Esophagus muscularis mucosa (tissue), 4 donors: ENCODE measurements at places on chromosomes 2 and 18. TPM values are rescaled to one million over a fixed set of nuclear protein-coding genes. Genes with fewer than 3 reads are reported as not detected.
A peak's percentile ranks its signal among the peaks of the same experiment; 100 is the strongest.

DNA sequence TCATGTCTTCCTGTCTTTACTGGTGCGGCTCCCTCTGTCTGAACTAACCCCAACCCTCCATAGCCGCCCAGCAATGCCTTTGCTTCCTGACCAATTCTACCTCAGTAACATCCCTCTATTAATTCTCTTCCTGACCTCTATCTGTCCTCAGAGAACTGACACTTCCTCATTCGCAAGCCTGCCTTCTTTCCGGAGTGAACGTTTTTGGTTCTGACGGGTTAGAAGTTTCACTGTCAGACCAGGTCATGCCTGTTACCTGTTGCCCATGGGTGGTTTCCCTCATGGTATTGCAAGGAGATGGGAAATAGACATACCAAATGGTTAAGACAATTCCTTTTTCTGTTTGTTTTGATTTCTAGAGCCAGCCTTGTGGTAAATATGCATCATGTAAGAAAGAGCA, 453.4 kb upstream of the SLC14A2 start:
- DNase-seq = no peak

- no peak for DNase-seq
Observed at GRCh38 chr18:42906761-42907160, 208.7 kb downstream of the RIT2 start.

Gene SERPINB8
- 18.4 TPM for total RNA-seq

GRCh38 chr2:72543497-72544216, 282.2 kb downstream of the EXOC6B start:
- no peak for DNase-seq

Gene TUBB8B
- total RNA-seq = not detected

GRCh38 chr2:17719562-17720371, 33.8 kb downstream of the SMC6 start:
- no peak for DNase-seq

- DNase-seq = no peak
Observed at GRCh38 chr18:58960946-58961722, 96.5 kb downstream of the ZNF532 start.

DNA sequence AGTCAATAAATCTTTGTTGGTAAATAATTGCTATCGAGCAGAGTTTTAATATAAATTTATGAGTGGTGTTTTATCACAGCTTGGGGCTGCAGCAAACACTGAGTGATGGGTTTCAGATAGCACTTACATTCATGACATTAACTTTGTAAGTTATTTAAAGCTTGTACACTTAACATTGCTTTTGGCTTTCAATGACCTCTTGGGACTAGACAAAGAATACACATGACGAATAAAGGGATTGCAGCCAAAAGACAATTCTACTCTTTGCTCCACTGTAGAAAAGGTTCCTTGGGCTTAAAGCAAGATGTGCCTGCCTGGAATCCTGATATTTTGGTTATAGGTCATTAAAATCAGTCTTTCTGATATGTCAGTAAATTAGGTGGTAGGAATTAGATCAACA, 299.5 kb downstream of the GBX2 start:
- DNase-seq = no peak

Gene CAPN14
- total RNA-seq = not detected

DNA sequence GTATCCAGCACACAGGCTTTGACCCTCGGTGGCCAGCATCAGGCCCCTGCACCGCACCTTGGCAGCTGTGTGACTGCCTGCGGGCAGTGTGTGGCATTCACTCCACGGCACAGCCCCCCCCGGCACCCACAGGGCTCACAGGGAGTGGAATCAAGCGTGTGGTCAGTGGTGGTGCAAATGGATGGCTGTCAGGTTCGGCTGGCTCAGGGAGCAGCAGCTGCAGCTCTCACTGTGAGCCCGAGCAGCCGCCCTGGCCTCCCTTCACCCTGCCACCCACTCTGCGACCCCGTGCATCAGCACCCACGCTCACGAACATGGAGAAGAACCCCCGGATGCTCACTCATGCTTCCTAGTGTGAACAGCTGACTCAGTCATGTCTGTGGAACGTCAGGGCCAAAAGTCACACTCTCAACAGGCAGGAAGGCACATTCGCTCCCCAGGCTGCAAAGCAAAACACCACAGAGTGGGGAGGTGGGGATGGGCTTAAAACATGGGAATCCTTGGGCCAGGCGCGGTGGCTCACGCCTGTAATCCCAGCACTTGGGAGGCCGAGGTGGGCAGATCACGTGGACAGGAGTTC, 41.5 kb upstream of the GPC1 start:
- no peak for DNase-seq

DNA sequence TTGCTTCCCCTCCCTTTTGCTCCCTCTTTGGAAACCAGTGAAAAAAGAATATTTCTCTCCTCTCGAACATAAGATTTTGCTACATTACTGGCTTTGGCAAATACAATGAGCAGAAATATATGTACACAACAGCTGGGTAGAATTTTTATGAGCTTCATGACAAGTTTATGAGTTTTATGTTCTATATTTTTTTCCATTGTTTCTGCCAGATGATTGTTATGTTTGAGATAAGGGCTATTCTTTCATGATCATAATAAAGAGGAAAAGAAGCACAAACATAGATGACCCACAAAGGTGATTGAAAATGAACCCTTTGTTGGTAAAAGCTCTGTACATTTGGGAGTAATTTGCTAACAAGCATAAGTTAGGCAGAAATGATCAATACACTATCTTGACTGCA, 14.8 kb upstream of the TFPI start:
- no peak for DNase-seq

Gene RAB6C
- 0.57 TPM for total RNA-seq

Gene GALNT5
- not detected for total RNA-seq

- DNase-seq = no peak
Observed at GRCh38 chr2:67389286-67389685, 7.8 kb upstream of the ETAA1 start.

Gene CRYBA2
- not detected for total RNA-seq

DNA sequence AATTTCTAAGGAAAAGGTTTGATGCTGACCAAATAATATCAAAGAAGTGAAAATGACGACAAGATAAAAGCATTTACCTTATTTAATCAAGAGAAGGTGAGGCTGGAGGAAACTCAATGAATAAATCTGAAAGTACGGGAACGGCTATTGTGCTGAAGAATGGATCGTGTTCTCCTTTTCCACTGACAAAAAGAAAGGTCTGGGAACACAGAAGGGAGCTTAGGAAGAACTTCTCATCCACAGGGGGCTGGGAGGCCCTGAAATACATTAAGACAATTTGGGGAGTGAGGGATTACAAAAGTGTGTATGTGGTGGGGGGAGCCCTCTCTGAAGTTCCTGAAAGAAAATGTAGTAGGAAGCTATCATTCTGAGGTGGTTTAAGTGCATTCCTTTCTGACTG, 582.3 kb downstream of the SLC4A3 start:
- DNase-seq = no peak

GRCh38 chr2:9174771-9175437, 31.7 kb upstream of the ASAP2 start:
- DNase-seq = no peak

Gene RBBP8
- total RNA-seq = 23.9 TPM

DNA sequence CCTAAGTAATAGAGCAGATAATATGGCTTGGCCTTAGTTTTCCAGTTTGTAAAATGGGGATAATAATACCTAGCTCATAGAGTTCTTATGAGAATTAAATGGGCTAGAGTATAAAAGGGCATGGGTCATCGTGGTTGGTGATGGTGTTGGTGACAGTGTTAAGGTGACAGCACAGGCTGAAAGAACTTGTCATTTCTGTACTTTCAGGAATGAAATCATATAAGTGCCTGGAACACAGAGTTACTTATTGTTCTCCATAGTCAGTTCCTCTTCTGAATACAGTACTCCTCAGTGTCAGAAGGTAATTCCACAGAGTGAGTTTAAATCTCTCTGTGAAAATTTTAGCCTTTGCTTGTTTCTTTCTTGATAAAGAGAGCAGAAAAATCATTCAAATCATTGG, 42.4 kb downstream of the KIF5C start:
- DNase-seq = peak; percentile 55

- DNase-seq = no peak
Observed at GRCh38 chr18:13265008-13265910, 46.7 kb downstream of the LDLRAD4 start.

- no peak for DNase-seq
Observed at GRCh38 chr2:44077942-44078511, 82.2 kb upstream of the LRPPRC start.

GRCh38 chr2:105062158-105062557, 24.3 kb downstream of the MRPS9 start:
- no peak for DNase-seq

Gene MAP3K19
- total RNA-seq = not detected

- DNase-seq = peak; percentile 26
Observed at GRCh38 chr18:46008531-46008930, 41.4 kb upstream of the EPG5 start.

Gene C2orf66
- total RNA-seq = not detected

DNA sequence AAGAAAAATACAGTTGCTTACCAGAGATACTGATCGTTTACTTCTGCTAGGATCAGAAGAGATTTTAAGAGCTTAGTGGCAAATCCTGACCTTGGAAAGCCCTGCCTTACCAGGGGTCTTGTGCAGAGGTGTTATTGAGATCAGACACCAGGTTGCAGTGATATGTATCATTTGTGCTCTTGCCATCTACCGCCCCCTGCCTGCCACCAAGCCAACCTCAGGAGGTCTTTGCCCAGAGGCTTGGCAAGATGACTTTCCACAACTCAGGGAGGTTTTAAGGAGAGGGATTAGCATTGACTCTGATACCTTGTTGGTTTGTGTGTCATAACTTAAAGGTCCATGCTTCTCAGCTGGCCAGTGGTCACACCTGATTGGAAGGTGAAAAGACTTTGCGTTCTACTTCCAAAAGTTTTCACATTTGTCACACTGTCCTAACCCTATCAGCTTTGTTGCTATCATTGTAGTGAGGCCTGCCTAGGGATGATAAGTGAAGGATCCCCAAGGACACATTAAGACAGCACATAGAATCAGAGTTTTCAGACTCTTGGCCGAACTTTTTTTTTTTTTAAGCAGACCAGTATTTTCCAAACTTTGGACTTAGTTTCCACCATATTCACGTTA, 46.2 kb upstream of the MGAT5 start:
- no peak for DNase-seq

Gene ASB3
- 12.3 TPM for total RNA-seq

DNA sequence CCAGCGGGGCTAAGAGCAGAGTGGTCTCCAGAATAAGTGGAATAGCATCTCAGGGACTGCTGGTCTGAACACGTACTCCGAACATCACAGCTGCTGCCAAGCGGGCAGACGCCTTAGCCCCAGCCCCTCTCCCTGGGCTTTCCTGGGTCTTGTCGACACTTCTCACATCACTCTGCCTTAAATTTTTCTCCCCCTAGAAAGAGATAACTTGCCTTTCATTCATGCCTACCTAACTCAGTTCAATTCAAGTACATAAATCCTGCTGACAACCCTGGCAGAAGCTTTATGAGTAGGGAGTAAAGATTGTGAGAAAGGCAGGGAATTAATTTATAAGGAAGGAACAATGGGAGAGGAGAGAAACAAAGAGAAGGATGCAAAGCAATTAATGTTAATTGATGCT, 202.9 kb upstream of the TNP1 start:
- DNase-seq = no peak

- DNase-seq = no peak
Observed at GRCh38 chr2:196987649-196988364, 61.3 kb upstream of the PGAP1 start.

Gene SCYGR3
- total RNA-seq = not detected

DNA sequence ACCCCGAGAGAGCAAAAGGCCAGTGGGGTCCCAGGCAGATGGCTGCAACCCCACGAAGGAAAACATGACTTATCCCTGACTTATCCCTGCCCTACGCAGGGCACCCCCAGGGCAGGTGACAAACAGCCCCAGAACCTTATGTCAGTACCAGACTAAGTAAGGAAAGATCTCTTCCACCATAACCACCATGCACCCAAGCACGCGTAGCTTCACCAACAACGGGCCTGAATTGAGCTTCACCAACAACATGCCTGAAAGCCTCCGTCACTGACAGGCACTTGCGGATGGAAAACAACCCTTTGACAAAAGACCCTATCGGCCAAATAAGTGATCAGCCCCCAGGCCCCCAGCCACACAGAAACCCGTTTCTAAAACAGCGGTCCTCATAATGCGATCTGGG, 34.1 kb downstream of the HDAC4 start:
- DNase-seq = no peak

Gene HOXD10
- total RNA-seq = not detected

GRCh38 chr2:124316133-124316532, 291.0 kb downstream of the CNTNAP5 start:
- DNase-seq = peak; percentile 31

DNA sequence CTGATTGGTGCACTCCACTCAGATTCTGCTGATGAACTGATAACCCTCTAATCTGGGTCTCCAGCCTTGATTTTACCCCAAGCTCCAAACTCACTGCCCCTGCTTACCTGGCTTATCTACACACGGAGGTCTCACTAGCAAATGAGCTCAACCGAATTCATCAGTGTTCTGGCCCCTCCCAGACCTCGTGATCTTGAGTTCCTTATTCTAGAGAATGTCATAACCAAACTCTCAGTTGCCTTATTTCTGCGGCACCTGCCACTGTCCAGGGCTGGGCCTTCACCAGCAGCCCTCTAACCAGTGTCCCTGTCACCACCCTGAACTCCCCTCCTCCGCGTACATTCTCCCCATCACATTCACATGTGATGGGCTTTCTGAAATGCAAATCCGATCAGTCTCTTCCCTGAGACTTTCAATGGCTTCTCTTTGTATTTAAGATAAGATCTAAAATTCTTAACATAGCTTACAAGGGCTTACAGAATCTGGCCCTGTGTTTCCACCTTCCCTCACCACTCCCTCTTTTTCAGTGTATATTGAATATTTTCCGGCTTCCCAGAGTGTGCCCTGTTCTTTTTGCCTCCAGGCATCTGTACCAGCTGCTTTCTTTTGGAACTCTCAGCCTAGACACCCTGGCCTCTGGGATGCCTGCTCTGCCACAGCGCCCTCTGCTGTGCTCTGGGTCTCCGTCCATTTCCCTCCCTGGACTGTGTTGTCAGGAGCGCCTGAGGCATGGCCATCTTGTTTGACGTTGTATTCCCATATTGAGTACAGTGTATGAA, 31.1 kb downstream of the NAB1 start:
- no peak for DNase-seq

Gene UGT1A3
- total RNA-seq = not detected

Gene DSG4
- not detected for total RNA-seq

Gene GLI2
- total RNA-seq = 25.3 TPM

- no peak for DNase-seq
Observed at GRCh38 chr2:70463997-70464396, 89.6 kb downstream of the TGFA start.

Gene MC4R
- 2.5 TPM for total RNA-seq

DNA sequence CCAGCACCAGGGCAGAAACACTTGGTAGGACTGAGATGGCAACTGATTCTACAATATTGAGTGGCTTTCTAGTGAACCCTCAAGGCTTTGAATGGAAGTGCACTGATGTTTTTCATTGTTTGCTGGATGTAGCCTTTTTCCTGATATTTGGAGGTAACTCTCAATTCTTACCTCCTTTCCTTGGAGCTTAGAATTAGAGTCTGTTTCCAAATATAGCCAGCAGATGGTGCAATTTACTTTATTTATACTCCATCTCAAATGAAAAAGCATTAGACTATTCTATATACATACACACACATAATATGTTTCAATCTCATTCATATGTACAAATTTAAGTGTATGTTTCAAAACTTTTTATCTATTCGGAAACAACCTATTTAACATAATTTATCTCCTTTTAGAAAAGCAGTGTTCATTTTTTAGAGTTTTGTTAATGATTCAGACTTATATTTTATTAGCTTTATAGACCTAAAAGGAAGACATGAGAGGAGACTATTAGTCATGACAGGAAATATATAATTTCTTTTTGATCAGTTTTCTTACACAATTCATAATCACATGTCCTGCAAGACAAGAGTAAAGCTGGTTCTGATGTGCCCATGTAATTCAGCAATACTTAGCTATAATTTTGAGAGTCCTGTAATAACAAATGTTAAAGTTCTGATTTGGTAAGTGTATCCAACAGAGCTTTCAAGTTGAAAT, 124.8 kb downstream of the NUP35 start:
- no peak for DNase-seq
